PC-9 (cell line): ENCODE measurements at places on chromosomes 13 and 19.

DNA sequence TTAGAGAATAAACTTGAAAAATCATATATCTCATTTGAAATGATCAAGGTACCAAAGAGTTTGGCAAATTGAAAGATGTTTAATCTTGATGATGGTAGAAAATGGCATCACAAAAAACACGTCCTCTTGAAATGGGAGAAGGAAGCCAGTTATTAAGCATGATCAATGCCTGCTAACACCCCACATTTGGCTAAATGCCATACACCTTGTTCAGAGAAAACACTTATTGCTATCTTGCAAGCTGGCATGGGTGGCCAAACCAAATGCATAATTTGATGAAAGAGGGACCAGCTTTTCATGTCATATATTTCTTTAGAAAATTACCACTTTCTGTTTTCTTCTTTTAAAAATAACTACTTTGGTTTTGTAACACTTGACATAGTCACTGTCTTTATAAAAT, 141.3 kb downstream of the ZAR1L start:
- no peak for DNase-seq

GRCh38 chr13:29510651-29511084, 84.8 kb downstream of the SLC7A1 start:
- no peak for DNase-seq

DNA sequence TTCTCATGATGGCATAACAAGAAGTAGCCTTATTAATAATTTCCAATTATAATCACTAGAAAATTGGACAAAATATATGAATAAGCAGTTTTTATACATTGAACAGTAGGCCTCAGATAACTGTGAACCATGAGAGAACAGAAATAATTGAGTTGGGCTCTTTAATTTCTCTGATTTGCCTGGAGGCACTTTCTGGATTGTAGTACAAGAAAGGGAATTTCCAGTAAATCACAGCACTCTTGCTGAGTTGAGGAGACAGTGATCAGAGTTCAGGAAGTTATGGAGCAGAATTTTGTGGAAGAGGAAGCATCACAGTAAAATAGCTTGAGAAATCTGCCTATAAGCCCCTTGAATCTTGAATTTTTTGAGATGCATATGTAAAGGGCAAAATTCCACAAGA, 216.2 kb downstream of the MAB21L1 start:
- no peak for DNase-seq

GRCh38 chr13:110540871-110541525, 20.5 kb downstream of the RAB20 start:
- no peak for DNase-seq
